ENCODE measurements at places on chromosomes 12 and 14.

DNA sequence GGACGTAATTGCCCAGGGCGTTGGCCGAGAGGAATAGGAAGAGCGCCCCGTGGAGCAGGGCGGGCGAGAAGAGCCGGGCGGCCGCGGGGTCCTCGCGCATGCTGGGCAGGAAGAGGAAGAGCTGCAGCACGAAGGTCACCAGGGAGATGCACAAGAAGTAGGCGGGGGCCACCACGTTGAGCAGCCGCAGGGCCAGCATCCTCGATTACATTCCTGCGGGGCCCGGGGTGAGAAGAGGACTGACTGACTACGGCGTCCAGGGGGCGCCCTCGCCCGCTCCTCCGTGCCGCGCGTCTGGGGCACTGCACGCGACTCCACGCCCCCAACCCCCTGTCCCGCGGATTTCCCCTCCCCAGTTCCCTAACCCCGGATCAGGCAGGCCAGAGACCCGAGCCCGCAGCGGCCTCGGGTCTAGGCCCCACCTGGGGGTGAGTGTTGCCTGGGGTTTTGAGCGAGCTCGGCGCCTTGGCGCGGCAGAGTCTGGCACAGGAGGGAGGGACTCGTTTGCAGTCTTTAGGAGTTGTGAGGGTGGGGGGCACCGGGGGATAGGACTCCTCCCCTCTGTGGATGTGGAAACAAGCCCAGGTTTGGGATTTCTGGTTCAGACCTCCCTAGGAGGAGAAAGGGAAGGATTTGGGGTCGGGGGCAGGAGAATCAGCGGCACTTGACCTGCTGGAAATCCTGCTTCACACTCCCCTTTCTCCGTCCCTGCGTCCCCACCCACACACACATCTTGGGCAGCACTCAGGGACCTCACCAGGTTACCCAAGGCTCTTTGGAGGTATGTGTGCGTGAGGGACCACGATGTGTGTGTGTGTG is 1.8 kb downstream of the ZDHHC22 start:
- DNase-seq = no peak

- no peak for DNase-seq
Observed at GRCh38 chr14:74048281-74048680, 29.1 kb downstream of the BBOF1 start.

DNA sequence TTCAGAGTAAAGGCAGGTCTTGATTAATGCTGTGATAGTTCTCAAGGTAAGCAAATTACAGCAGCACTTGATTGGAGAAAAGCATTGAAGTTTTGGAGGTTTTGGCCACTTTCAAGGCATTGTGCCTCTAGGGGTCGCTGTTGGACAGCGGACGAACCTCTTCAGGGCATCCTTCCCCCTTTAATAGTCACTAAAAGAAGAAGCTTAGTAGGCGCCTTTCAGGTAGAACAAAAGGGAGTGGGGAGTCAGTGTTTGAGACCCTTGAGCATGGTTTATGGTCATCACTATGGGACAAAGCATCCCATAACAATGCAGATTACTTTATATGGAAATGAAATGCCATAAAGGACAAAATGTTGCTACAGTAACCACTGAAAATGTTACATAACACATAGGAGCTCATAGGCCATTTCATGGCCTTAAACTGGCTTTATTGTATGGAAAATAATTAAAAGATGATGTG is 199.5 kb upstream of the DCN start:
- DNase-seq = peak; percentile 13

GRCh38 chr12:43221216-43221615 is 330.8 kb downstream of the ADAMTS20 start:
- DNase-seq = no peak

DNA sequence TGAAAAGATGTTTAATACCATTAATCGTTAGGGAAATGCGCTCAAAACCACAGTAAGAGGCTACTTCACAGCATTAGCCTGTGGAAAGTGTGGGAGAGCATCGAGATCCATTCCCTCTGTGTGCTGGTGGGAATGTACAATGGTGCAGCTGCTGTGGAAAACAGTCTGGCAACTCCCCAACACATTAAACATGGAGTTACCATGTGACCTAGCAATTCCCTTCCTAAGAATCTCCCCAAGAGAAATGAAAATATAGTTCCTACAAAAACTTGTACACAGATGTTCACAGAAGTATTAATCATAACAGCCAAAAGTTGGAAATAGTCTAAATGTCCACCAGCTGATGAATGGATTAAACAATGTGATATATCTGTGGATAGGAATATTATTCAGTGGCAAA is 23.8 kb downstream of the MLXIP start:
- DNase-seq = no peak

GRCh38 chr14:101965770-101966722 is 1.7 kb downstream of the DYNC1H1 start:
- DNase-seq = no peak

DNA sequence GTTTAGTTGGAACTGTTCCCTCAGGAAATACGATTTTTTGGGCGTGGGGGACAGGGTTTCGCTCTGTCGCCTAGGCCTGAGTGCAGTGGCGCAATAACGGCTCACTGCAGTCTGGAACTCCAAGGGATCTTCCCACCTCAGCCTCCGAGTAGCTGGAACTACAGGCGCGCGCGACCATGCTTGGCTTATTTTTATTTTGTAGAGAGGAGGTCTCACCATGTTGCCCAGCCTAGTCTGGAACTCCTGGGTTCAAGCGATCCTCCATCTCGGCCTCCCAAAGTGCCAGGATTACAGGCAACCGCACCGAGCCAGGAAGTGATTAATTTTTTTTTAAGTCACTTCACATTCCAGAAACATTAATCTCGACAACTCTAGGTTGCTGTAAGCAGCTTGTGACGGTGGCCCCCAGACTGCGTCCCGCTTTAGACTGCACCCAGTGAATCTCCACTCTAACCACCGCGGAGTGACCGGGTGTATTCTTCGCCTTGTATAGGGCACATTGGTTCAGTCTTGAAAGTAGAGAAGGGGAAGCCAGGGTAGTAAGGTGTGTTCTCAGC is 830 bp upstream of the MIS18BP1 start:
- no peak for DNase-seq

DNA sequence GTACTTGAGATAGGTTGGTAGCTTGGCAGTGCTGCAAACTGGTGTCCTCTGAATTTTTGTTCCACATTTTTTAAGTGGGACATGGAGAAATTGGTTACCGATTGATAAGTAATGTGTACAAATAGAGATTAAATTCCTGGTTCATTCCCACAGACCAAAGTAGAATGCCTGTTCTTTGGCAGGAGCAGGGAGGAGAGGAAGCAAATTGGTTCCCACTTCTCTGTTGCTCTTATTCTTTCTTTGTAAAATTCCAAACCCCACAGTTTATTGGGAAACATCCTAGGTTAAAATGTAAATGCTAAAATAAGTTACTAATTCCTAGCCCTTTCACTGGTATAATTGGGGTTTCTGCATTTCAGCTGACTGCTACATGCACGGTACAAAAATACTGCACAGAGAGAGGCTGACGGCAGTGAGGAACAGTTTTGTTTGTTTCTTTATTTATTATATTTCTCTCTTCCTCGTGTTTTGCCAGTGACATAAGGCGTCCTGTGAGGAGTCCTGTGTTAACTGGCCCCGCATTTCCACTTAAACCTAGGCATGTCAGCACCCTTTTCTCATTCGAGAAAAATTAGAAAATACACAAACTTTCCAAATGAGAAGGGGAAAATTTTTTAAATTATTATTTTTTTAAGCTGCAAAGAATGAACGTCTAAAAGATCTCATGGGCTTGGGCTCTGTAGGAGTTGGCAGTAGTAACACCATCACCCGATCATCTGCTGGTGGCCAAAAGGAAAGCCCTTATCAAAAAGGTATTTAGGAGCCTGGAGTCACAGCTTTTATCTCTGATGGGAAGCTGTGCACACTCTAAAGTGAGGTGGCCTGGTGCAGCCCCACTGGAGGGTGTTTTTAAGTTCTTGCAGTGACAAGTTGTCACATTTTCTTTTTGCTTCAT is 25.4 kb upstream of the BCL7A start:
- DNase-seq = no peak

DNA sequence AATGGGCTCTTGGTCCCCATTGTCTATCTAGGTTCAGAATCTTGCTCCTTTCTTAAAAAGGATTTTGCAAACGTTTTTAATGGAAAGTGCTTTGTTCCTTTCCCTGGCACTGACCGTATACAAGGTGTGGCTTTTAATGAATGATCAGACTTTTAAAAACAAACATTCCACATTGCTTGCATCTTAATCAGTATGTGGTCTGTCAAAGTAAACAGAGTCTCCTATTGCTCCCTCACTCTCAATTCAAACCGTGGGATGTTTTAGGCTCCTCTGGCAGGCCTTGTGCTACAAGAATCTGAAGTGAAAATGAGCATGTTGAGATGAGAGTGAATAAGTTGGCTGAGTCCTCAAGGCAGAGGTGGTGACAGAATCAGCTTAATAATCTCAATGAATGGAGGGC is 107.0 kb downstream of the VRK1 start:
- DNase-seq = no peak

DNA sequence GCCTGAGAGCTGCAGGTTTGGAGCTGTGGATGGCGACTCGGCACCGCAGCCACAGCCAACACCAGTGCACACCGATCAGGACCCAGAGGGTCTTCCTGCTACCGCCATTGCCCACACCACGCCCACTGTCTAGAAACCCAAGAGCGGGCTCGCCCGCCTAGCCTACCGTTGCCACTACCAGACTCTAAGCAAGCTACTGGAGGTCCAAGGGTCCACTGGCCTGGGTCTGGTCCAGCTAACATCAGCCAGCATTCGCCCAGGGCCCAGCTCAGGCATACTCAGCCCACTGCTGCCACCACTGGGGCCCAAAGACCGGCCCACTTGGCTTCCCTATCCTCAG is 30.5 kb upstream of the MON2 start:
- no peak for DNase-seq

DNA sequence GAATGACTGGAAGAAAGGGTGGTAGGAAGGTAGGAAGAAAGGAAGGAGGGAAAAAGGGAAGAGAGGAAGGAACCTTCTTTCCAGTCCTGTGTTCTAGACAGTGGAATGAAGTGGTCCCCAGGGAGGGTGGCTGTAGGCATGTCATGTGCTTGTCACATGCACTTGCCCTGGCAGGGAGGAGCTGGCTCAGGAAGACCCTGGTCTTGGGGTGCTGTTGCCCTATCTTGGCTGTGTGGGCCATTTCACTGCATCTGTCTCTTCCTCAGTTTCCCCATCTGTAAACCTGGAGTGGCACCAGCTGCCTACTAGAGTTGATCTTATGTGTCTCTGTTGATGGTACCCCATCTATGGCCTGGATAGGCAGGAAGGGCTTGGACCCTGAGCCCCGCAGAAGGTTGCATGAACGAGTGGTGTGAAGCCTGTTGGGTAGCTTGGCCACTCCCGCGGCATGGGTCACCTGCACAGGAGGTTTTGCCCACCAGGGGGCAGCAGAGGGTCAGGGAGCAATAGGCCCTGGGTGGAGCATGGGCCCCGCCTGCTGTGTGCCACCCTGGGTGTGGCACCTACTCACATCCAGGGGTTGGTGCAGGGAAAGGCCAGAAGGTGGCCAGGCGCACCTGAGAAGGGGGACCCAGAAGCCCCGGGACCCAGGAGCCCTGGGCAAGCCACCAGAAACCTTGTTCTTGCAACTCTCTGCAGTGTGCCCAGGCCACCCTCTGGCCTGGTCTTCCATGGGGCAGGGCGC is 25.1 kb downstream of the MEG3 start:
- no peak for DNase-seq

DNA sequence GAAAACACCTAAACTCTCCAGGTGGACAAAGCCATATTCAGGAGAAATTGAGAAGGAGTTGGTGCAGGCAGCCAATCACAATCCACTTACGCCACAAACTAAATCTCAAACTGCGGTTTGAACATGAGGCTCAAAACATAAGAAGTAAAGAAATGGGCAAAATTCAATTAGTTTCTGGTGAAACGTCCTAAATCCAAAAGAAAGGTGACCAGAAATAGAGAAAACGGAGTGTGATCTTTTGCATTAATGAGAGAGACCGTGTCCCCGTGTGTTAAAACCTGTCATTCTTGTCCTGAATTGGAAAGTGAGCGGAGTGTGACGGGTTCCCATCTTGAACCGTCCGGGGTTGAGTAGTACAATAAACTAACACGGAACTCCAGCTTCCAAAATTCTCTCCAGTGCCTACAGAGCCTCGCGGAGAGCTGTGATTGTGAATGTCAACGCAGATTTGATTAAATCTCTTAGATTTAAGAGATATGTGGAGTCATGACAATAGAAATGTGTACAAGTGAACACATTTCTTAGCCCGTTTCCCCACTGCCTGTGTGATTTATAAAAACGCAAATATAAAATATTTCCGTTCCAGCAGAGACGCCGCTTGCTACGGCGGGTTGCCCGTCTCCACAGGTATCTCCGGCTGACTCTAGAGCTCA is 595 bp upstream of the METAP2 start:
- DNase-seq = no peak

GRCh38 chr12:29782871-29783772 is 620 bp downstream of the TMTC1 start:
- DNase-seq = no peak

GRCh38 chr12:124814741-124815613 is 48.7 kb downstream of the SCARB1 start:
- no peak for DNase-seq

DNA sequence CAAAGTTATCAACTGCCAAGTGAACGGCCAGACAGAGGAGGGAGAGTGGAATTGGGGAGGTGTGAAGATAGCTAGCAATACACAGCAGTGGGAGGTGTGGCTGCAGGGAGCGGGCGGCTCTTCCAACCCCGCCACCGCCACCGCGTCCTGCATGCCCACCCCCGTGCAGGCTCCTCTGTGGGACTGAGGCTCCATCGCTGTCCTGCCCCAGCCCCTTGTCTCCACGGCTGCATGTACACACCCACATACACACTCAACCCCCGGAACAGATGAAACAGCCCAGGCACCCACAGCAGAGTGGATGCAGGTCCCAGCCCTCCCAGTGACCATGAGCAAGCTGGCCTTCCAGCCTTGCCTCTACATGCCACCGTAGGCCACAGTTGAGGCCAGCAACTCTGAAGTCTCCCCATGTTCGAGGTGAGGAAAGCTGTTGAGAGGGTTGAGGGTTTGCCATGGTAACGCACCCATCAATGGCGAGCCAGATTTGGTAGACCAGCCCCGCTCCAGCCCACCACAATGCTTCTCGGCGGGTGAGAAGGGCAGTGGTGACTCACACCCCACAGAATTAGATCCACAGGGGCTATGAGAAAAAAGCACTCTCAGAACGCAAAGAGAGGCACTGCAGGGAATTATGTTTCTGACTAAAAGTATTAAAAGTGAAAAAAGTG is 39.3 kb downstream of the PITPNM2 start:
- DNase-seq = no peak

DNA sequence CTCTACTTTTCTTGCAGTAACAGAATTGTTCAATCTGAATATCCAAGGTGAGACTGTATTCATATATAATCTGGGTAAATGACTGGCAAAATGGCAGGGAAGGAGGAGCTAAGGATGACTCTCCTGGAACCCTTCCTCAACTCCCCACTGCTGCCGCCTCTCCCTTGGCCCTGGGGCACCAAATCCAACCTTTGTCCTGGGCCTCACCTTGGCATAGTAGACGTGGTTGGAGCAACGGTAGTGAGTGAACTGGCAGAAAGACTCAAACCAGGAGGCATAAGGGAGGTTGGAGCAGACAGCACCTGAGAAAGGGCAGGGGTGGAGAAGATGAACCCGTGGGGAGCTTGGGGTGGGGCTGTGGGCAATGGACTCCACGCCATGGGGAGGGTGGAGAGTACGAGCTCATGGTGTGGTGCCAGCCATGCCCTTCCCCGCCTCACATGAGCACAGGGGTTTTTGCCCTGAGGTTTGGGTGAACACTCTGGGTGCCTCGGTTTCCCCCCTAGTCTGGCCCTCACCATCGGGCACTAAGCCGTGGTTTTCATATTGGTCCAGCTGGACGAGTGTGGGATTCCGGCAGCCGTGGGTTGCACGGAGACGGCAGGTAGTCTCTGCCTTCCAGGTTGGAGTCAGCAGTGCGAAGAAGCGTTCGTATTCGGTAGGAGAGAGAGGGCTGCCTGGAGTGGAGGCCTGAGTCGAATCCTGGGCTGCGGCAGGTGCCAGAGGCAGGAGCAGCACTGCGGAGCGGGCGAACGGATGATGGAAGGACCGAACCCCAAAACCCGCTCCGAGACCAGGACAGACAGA is 753 bp downstream of the ACRBP start:
- no peak for DNase-seq
